ENCODE measurements at places on chromosomes 6 and 20. TPM values are rescaled to one million over a fixed set of nuclear protein-coding genes. Genes with fewer than 3 reads are reported as not detected.

Gene PKIG
- 135 TPM for total RNA-seq

Gene ZBTB46
- total RNA-seq = 4.3 TPM

Gene KHDC1L
- not detected for total RNA-seq

Gene ULBP2
- 7.0 TPM for total RNA-seq

Gene C20orf141
- not detected for total RNA-seq

Gene MUCL3
- not detected for total RNA-seq

Gene HLA-DRA
- total RNA-seq = not detected

Gene ECT2L
- total RNA-seq = not detected

Gene SLC17A5
- 15.2 TPM for total RNA-seq

Gene C20orf202
- not detected for total RNA-seq

Gene MROH8
- total RNA-seq = 2.7 TPM

Gene CST4
- not detected for total RNA-seq

Gene UBD
- 0.31 TPM for total RNA-seq

Gene ZNF334
- total RNA-seq = 1.6 TPM

Gene E2F1
- total RNA-seq = 29.6 TPM

Gene BPIFA1
- total RNA-seq = not detected
